Hematopoietic multipotent progenitor cell treated with erythropoietin and hydrocortisone succinate and interleukin-3 and kit ligand, for 4 days (in vitro differentiated cells): ENCODE measurements at places on chromosomes 4 and X.

GRCh38 chrX:71941776-71942175 lies 31.1 kb downstream of the NHSL2 start:
- DNase-seq = no peak

GRCh38 chr4:112185334-112185733 lies 40.1 kb downstream of the FAM241A start:
- DNase-seq = no peak

DNA sequence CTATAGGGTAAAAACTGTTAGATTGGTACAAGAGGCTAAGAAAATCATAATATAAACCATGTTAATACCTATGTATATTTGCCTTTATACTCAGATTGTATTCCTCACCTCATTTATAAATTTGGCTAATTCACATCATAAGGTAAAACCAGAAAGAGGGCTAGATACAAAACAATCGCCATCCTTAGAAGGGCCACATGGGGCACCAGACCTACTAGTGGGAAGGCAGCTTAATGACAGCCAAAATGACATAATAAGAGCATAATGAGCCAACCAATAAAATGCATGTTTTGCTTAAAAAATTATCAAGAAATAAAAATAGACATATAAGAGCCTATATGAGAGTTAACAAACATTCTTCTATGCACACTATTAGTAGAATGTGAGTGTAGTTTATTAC lies 107.3 kb upstream of the PRDX4 start:
- peak; percentile 26 for DNase-seq

DNA sequence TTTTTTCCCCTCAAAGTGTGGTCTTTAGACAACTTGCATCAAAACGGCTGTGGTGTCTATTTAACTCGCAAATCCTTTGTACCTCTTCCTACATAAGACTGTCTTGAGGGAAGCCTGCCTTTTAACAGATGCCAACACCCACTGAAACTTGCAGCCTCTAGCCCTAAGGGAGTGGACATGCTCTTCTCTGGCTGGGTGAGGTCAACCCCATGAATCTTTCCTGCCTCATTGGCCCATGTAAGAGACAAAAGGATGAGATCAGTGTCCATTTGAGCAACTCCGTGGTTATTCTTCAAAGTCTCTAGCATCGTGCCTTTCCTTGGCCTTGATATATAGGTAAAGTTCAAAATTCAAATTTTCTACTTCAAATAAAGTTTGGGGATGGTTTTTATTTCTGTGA lies 134.7 kb downstream of the SHROOM3 start:
- DNase-seq = no peak

GRCh38 chr4:47747211-47747610 lies 90.7 kb downstream of the CORIN start:
- DNase-seq = no peak

GRCh38 chr4:171639540-171639939 lies 173.7 kb upstream of the GALNTL6 start:
- peak; percentile 16 for DNase-seq

GRCh38 chr4:43047058-43047457 lies 154.5 kb downstream of the GRXCR1 start:
- no peak for DNase-seq

DNA sequence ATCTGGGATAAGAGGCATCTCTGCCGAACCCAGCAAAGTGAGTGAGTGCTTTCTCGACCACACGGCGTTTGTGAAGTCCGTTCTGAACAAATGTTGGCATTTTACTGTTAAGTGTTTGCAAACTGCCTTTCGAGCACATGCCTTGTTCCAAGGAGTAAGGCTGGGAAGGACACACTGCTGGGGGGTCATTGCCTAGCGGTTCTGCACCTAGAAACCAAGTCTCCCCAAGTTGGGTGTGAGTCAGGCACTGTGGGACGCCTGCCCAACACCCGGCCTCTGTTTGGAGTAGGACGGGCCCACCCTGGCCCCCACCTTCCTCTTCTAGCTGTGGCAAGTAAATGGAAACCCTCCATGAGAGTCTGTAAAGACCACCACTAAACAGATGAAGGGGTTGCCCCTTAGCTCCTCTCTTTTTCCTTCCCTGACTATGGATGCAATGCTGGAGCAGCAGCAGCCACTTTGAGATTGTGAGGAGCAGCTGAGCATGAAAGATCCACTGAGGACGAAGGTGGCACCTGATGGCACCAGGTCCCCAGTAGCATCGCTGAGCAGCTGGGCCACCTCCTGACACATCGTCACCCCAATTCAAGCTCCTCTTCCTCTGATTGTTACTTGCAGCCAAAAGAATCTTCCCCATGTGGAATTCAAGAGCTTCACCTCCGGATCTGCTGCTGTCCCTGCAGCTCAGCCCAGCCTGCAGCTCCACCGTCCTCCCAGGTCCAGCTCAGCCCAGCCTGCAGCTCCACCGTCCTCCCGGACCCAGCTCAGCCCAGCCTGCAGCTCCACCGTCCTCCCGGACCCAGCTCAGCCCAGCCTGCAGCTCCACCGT lies 6.3 kb downstream of the CPLX1 start:
- DNase-seq = no peak

- DNase-seq = no peak
These were observed 415.2 kb upstream of the MAGEB16 start for GRCh38 chrX:35382966-35383365.

GRCh38 chr4:10074767-10075105 lies 41.9 kb downstream of the WDR1 start:
- peak; percentile 44 for DNase-seq

DNA sequence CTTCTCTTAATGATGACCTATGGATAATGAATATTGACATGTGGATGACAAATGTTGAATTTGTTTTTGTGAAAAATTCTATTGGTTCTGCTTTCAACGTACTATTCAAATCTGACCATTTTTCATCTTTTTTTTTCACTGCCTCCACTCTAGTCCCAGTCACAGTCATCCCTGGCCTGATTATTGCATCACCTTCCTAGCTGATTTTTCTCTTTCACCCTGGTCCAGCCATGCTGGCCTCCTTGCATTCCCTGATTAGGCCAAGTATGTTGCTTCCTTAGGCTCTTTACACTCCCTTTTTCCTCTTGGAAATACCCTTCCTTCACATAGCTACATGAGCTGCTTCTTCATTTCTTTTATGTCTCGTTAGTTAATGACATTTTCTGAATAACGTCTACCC lies 58.1 kb upstream of the MAP9 start:
- no peak for DNase-seq

DNA sequence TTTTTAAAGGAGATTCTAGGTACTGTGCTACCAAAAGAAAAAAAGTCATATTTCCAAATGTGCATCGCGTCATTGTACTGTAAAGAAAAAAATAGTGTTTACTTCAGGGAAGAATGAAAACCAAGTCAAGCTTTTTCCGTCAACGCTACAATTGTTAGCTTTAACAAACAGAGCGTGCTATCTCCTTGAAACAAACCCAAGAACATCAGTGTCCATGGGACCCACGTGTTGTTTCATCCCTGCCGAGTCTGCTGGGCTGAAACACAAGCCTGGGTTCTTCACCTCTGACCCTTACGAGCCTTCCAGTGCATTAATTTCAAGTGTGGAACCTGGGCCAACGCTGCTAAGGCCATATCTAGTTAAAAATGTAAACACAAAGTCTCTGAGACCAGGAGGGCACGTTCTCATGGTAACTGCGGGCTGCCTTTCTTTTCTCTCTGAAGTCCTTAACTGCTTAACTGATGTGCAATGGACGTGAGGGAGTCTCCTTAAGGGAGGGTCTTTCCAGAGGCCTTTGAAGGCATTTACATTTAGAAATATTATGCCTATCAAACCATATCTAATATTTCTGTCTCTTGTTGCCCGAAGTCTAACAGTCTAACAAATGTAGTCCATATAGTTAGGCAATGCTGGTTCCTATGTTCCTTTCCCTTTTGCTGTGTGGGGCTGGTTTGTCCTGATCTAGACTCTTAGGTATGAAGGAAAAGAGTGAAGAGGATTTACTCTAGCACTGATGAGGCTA lies 36.3 kb downstream of the ING2 start:
- DNase-seq = no peak

- DNase-seq = no peak
These were observed 24.6 kb upstream of the PDLIM3 start for GRCh38 chr4:185559915-185560281.

DNA sequence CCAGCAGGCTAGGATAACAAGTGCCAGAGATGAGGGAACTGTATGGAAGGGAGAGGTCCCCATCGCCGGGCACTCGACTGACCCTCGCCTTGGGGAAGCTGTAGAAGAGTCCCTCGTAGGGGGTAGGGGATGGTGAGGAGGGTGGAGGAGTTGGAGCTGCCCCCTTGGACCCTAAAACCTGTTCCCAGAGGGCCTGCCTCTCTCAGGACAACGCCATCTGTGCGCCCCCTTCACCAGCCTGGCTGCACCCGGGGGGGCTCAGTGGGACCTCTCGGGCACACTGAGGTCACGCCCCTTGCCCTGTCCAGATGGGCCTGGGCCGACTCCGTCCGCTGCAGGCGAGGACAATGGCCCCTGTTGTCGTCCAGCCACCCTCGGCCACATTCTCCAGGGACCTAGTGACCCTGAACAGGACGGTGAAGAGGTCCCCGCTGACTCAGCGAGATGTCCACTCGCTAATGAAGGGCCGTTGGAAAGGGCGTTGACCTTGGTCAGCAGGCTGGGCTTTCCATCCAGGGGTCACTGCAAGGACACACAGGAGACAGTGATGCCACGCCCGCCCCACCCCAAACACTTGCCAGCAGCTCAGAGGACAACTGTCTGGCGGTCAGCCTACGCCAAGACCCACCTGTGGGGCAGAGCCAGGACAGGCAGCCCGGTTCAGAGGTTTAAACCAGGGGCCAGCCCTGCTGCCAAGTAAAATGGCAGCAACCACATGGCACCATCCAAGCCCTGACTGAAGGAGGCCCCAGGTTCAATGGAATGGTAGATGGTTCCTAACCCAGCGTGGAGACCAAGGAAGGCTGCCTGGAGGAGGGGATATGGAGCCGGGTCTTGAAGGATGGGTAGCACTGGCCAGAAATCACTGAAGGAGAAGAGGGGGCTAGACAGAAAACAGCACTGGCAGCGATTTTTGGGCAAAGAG lies 51.2 kb downstream of the HMX1 start:
- no peak for DNase-seq

- DNase-seq = no peak
These were observed 83.2 kb upstream of the SCML1 start for GRCh38 chrX:17654116-17654515.
